ENCODE measurements at places on chromosomes 13 and 19. TPM values are rescaled to one million over a fixed set of nuclear protein-coding genes. Genes with fewer than 3 reads are reported as not detected.

GRCh38 chr19:56839652-56840450 lies 675 bp downstream of the PEG3 start:
- peak; percentile 17 for DNase-seq

DNA sequence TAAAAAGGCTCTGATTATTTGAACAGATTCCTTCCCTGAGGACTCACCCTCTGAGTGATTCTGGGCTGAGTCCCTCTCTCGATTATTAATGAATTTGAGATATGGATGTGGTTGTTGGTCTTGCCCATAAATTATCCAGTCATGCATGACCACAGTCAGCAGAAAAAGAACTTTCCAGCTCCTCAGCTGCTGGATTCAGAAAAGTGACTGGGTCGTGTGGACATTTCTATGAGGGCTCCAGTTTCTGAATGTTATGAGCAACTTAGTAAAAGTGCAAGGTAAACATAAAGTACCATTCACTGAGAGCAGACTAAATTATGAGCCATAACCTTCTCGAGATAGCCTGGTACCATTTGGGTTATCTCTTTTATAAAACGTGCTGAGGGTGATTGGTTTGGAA lies 100.1 kb upstream of the CLDN10 start:
- DNase-seq: no peak

KLK12 gene
- total RNA-seq: not detected

N4BP2L1 gene
- total RNA-seq: 16.1 TPM

GRCh38 chr19:16714702-16715287 lies 4.9 kb upstream of the NWD1 start:
- peak; percentile 75 for DNase-seq

RFX2 gene
- total RNA-seq: 8.9 TPM

- no peak for DNase-seq
Observed at GRCh38 chr13:37539170-37539569, 59.4 kb downstream of the POSTN start.

- DNase-seq: no peak
Observed at GRCh38 chr13:100529666-100530377, 58.8 kb downstream of the GGACT start.
